ENCODE measurements at places on chromosomes 4 and X.
A peak's percentile ranks its signal among the peaks of the same experiment; 100 is the strongest.

DNA sequence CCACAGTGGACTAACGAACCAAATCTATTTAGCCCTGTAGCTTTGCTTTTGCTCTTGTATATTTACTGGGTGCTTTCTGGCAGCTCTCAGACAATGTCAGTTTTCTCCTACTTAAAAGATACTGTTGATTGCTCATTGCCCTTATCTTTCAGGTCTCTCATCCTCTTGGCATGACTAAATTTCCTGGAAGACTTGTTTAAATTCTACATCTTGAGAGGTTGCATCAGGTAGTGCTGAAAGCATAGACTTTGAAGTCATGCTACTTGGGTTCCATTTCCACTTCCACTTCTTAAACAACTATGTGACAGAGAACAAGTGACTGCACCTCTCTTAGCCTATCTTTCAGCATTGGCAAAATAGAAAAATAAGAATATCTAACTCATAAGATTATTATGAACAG, 8.4 kb downstream of the TDO2 start:
- H3K36me3 ChIP-seq = no peaks in the 10 kb centered on the region
- H3K4me1 ChIP-seq = no peaks in the 10 kb centered on the region
- no peak overlapping the region for H3K27ac ChIP-seq
- DNase-seq = no peak
- no peaks in the 10 kb centered on the region for H3K27me3 ChIP-seq
- H3K4me3 ChIP-seq = no peak overlapping the region

- no peaks in the 10 kb centered on the region for H3K36me3 ChIP-seq
- peak overlapping the region; percentile 67 for H3K27ac ChIP-seq
- no peaks in the 10 kb centered on the region for H3K27me3 ChIP-seq
- peak overlapping the region; percentile 33 for H3K4me3 ChIP-seq
Measured at GRCh38 chr4:140049849-140050637, 103.9 kb downstream of the MAML3 start.

GRCh38 chr4:38857354-38858096, 908 bp upstream of the TLR6 start:
- H3K36me3 ChIP-seq = no peaks in the 10 kb centered on the region
- H3K27ac ChIP-seq = peak overlapping the region; percentile 60
- DNase-seq = no peak
- no peaks in the 10 kb centered on the region for H3K27me3 ChIP-seq

DNA sequence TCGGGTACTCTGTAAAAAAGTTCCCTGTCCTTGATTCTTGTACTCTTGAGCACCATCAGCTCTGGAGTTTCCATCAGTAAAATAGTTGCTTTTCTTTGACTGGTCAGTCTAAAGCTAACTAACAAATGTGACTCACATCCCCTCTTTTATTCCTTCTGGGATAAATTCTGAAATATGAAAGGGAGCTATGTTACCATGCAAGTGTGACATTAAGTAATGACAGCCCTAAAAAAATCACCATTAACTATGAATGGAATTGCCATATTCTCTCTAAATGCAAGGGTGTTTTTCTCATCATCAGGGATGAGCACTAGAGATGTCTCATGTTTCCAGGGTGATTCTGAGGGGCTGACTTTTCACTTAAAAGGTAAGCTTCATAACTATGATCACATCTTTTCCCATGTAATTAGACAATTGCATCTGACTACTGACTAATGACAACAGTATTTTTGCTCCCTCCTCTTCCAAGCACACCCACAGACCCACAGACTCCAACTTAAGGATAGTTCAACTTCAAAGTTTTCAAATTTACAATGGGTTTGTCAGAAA, 26.9 kb upstream of the RASGEF1B start:
- no peaks in the 10 kb centered on the region for H3K27me3 ChIP-seq
- no peaks in the 10 kb centered on the region for H3K4me1 ChIP-seq
- H3K36me3 ChIP-seq = no peaks in the 10 kb centered on the region
- no peak overlapping the region for H3K27ac ChIP-seq
- no peak for DNase-seq

DNA sequence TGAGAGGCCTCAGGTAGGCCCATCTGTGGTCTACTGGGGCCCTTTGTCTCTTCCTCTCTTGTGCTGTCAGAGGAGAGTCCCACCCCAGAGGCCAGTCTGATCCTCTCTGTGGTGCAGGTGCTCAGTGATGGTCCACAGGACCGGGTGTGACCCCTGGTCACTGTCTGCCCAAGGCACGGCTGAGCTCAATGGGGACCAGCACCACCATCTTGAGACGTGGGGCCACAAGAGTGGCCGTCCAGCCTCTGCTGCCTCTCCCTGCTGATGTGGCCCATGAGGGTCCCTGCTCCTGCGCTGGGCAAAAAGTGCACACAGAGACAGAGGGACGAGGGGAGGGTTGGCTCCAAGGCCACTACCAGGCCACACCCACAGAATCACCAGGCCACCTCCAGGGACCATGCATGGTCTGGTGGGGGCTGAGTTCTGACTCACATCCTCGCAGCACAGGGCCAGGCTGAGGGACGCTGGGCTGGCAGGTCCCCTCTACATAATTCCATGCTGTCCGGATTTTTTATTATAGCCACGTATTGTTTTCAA, 88.3 kb downstream of the FAM53A start:
- H3K4me3 ChIP-seq = no peak overlapping the region
- no peaks in the 10 kb centered on the region for H3K4me1 ChIP-seq
- H3K27ac ChIP-seq = no peak overlapping the region
- no peaks in the 10 kb centered on the region for H3K27me3 ChIP-seq

DNA sequence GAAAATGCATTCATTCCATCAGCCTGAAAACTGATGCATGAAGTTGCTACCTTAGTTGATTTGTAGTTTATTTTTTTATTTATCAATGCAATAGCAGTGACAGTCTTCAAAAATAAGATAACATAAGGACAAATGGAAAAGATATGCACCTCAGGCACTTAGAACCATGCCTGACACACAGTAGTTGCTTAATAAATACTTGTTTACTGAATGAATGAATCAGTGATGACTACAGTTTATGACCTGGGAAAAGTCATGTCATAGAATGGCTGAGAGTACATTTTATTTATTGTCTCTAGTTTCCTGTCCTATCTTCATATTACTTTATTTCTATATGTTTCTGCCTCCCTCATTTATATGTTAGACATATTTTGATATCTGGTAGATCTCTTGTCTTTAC, 171.8 kb downstream of the TLL1 start:
- H3K36me3 ChIP-seq = no peaks in the 10 kb centered on the region
- H3K27me3 ChIP-seq = no peaks in the 10 kb centered on the region
- H3K4me1 ChIP-seq = peaks cover 14% of the 10 kb centered on the region
- no peak for DNase-seq
- H3K4me3 ChIP-seq = no peak overlapping the region
- no peak overlapping the region for H3K27ac ChIP-seq

GRCh38 chrX:22534643-22535042, 261.9 kb downstream of the CBLL2 start:
- no peak overlapping the region for H3K27ac ChIP-seq
- no peaks in the 10 kb centered on the region for H3K4me1 ChIP-seq
- no peak overlapping the region for H3K4me3 ChIP-seq
- H3K36me3 ChIP-seq = no peaks in the 10 kb centered on the region

DNA sequence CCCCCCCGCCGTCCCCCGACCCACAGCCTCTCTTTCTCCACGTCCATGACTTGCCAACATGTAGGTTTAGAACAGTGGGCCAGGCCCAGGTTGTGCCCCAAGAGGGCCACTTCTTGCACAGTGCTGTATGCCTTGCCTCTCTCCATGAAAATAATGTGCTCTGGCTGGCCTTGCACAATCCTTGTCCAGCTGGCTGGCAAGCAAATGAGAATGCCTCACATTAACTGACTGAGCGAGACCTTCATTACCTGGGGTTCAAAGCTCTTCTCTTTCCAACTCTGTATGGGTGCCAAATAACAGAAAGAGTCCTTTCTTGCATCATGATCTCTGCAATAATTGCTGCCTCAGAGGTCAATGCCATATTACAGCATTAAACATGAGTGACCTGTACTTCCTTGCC, 416.6 kb downstream of the FGF13 start:
- no peak overlapping the region for H3K4me3 ChIP-seq
- no peak overlapping the region for H3K27ac ChIP-seq
- no peaks in the 10 kb centered on the region for H3K36me3 ChIP-seq
- DNase-seq = no peak

- no peaks in the 10 kb centered on the region for H3K4me1 ChIP-seq
- no peak overlapping the region for H3K4me3 ChIP-seq
- H3K27ac ChIP-seq = no peak overlapping the region
- no peak for DNase-seq
- H3K36me3 ChIP-seq = no peaks in the 10 kb centered on the region
Measured at GRCh38 chr4:179071131-179071530, 1628.9 kb upstream of the AGA start.

- no peak for DNase-seq
- no peaks in the 10 kb centered on the region for H3K27me3 ChIP-seq
- no peak overlapping the region for H3K4me3 ChIP-seq
- H3K4me1 ChIP-seq = peaks cover 15% of the 10 kb centered on the region
- peaks cover 69% of the 10 kb centered on the region for H3K36me3 ChIP-seq
Measured at GRCh38 chr4:82865592-82865991, 25.4 kb downstream of the SEC31A start.

DNA sequence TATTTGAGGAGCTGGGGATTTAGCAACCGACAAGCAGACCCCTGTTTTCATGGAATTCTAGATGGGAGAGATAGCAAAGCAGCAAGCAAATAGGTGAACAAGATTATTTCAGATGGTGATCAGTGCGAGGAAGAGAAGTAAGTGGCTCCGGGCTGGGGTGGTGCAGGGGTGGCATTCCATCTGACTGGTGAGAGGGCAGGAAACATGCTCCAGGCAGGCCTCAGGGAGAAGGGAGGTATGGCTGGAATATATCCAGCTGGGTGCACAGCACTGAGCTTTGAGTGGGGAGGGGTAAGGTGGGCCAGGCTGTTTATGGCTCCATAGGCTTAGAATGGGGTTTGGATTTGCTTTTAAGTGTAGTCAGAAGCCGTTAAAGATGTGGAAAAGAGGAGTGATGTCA, 21.2 kb downstream of the PTTG2 start:
- DNase-seq = no peak
- H3K4me3 ChIP-seq = no peak overlapping the region
- no peaks in the 10 kb centered on the region for H3K36me3 ChIP-seq

DNA sequence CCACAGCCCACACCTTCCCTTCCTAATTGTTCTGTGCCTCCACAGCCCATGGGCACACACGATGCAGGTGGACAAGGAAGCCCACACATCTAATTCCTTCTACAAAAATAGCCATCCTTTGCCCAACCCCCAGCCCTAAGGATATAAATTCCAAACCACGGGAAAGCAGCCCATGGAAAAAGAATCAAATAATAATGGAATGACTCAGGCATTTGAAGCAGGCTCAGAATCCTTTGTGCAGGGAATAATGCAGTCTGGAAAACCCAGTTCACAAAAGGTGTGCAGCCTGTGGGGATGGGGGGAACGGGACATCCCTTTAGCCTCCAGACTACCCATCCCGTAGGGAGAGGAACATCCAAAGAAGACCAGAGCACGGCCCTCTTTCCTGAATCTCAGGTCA, 342.3 kb upstream of the GALNT7 start:
- no peak for DNase-seq
- no peak overlapping the region for H3K4me3 ChIP-seq
- no peaks in the 10 kb centered on the region for H3K36me3 ChIP-seq
- no peaks in the 10 kb centered on the region for H3K4me1 ChIP-seq
- H3K27me3 ChIP-seq = no peaks in the 10 kb centered on the region

DNA sequence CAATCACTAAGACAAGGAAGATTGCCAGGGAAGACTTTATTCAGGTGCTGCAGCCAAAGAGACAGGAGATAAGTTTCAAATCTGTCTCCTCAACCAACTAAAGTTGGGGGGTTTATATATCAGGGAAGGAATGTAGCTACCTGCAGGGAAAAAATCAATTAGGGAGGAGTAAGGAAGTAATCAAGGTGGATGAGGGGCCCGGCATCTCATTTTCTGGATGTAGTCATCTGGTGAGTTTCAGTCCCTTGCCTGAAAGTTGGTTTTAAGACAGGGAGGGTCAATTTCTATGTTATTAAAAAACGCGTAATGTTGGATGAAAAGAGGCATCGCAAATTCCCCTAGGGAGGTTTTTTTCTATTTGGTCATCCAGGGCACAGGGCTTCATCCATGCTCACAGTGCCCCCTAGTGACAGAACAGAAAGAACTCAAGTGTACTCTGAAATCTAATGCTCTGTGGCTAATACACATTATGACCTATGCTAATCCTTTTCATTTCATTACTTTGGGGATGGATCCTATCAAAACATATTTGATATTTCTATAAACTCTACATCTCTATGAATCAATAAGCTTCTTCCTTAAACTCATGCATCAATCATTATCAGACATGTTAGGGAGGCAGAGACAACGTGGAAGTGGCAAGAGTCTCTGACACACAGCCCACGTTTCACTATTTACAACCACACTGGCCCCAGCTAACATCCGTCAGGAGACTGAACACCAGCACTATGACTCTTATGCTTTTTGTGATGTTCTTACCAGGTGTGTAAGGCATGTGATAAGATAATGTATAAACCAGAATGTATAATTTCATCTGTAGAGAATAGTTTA, 1577.0 kb upstream of the TENM3 start:
- H3K27me3 ChIP-seq = no peaks in the 10 kb centered on the region
- no peak overlapping the region for H3K27ac ChIP-seq
- no peaks in the 10 kb centered on the region for H3K36me3 ChIP-seq
- no peak overlapping the region for H3K4me3 ChIP-seq

- H3K36me3 ChIP-seq = no peaks in the 10 kb centered on the region
- H3K27me3 ChIP-seq = no peaks in the 10 kb centered on the region
- no peaks in the 10 kb centered on the region for H3K4me1 ChIP-seq
- no peak overlapping the region for H3K4me3 ChIP-seq
- H3K27ac ChIP-seq = no peak overlapping the region
Measured at GRCh38 chrX:136112778-136113177, 34.6 kb upstream of the FHL1 start.

DNA sequence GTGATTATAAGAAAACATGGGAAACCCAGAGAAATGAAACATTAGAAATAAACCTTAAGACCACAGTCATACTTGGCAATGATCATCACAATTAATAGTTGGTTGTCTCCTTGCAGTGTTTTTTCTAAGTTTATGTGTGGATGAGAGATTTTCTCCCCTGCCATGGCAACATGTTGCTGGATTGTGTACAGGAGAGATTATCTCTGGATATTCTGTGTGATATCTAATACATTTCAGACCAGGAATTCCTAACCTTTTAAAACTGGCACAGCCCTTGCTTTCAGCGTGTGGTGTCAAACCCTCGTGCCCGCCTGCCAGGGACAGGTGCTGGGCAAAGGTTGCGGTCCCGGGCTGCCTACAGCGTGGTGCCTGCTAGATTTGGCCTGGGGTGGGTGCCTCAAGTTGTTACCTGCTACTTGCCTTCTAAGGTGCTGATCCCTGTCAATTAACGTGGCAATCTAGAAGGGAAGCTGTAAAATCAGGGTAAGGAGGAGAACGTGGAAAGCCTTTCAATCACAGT, 100.5 kb downstream of the TMEM131L start:
- no peaks in the 10 kb centered on the region for H3K27me3 ChIP-seq
- no peak overlapping the region for H3K4me3 ChIP-seq
- no peak overlapping the region for H3K27ac ChIP-seq
- DNase-seq = no peak
- H3K4me1 ChIP-seq = peaks cover 15% of the 10 kb centered on the region
